Stimulated activated CD4-positive, alpha-beta T cell treated with anti-CD3 and anti-CD28 coated beads, Interleukin-1b, Interleukin-23, amount 100 ng/mL, for 1 hour (primary cell): ENCODE measurements at places on chromosomes 4 and X.

GRCh38 chrX:149131774-149132173, 373.3 kb downstream of the IDS start:
- no peak for DNase-seq

GRCh38 chrX:123959281-123960063, 2.0 kb upstream of the STAG2 start:
- no peak for DNase-seq

- no peak for DNase-seq
Observed at GRCh38 chrX:25674776-25675175, 463.4 kb upstream of the MAGEB18 start.

GRCh38 chr4:154456240-154456639, 35.4 kb downstream of the DCHS2 start:
- DNase-seq = no peak

DNA sequence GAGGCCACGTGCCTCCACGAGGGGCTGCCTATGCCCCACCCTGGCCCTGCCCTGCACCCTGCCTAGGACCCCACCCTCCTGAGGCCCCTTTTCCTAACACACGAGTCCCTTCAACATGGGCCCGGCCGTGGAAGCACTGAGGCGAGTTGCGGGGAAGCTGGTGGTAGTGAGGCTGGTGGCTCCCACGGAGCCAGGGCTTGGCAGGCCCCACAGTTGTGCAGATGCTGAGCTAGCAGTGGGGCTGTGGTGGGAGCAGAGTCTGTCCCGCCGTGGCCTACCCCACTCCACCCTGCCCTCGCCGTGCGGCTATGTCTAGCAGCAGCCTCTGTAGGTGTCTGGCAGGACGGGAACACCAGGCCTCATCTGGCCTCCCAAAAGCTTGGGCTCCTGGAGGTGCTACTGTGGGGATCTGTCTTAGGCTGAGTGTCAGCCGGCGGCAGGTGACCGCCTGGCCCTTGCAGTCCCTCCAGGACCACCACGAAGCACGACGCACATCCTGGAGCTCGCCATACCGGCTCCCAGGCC, 18.8 kb downstream of the TACC3 start:
- DNase-seq = no peak

DNA sequence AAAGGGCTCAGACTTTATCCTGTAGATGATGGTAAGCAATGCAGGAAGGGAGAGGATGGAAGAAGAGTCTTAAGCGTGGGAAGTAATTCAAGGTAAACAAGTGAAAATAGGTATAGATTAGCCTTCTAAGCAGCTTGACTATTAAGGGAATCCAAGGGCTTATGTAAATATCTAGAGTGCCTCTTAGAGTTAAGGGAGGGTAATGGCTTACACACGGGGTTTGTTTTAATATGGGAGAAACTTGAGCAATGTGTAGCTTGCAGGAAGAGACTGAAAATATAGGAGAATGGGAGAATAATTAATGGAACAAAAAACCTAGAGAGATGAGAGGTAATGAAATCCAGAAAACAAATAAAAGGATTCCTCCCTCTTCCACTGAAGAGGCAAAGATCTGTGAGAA, 12.8 kb upstream of the SAP30 start:
- no peak for DNase-seq

DNA sequence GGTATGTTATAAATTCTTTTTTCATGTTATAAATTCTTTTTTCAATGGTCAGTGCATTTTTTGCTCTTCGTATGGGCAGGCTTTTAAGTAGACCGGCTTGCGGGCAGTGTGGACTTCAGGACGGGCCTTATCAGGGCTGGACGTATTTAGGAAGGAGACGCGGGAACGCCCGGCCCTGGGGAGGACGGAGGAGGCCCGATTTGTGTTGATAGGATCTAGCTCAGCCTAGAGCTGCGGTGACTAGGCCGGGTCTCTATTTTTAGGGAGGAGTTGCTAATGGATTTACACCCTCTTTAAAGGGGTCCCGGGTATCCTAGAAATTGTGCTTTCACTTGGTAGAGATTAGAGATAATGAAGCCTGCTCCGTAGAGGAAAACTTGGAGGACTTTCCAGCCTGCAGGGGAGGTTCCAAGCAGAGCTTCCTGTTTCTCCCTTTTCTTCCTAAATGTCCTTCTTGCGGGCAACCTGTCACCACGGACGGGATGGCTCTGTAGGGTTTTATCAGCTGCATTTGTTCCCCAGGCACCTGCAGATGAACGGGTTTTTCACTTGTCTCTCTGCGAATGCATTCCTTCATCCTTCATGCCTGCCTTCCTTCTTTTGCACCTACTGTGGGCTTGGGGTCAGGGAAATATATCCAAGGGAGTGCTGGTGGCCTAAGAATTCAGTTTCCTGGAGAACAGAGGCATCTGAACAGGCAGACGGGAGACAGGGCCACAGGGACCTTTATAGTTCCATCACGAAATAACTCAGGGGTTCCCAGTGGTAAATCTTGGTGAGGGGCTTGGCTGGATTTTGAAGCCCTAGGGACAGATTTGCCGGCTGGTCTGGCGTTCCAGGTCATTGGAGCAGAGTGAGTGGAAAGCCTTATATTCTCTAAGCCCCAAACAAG, 1.4 kb downstream of the CD99 start:
- DNase-seq = no peak

GRCh38 chr4:6291784-6292297, 22.2 kb downstream of the WFS1 start:
- DNase-seq = no peak

- DNase-seq = no peak
Observed at GRCh38 chrX:16826207-16826606, 39.9 kb downstream of the TXLNG start.

GRCh38 chrX:69145714-69146113, 19.5 kb downstream of the PJA1 start:
- DNase-seq = no peak

DNA sequence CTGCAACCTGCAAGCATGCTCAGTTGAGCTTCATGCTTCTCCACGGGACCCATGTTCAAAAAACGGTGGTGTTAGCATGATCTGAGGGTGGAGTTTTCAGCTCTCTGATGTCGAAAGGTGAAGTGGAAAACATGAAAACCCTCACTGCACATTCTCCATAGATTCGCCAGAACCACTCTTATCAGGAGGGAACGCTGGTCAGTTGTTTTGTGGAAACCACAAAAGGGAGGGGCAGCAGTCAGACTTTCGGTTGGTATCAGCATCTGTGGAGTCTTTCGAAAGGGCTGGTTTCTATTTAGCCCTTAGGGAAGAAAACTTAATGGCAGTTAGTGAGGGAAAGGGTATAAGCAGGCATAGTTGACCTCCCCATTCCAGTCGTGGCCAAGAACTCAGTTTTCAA, 12.6 kb downstream of the PPA2 start:
- no peak for DNase-seq

GRCh38 chrX:64204701-64205440, 637 bp downstream of the AMER1 start:
- DNase-seq = no peak

DNA sequence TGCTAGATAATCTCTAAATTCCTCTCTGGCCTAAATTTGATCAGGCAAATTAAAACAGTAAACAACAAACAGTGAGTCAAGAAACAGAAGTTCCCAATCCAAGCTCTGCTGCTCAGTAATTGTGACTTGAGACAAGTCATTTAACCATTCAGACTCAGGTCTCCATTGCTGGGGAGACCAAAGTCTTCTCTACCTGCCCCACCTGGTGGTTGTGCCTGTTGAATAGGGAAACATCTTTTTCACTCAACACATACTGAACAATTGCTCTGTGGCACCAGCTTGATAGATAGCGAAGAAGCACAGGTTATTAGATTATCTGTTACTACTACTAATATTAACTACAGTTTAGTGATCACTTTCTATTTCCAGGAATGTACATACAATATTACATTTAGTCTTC, 112.1 kb upstream of the EOLA2 start:
- no peak for DNase-seq

DNA sequence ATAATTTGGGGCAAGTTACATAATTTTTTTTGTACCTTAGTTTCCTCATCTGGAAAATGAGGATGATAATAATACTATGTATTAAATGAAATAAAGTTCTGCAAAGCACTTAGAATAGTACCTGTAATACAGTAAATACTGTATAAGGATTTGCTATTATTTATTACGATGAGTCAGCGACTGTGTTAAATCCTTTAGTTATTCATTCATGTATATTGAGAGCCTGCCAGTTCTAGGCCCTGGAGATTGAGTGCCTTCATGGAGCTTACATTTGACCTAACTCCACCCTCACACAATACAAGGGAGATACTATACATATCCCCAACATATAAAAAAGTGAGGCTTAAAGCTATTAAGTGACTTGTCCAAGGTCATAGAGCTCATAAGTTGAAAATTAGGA, 67.0 kb upstream of the CITED1 start:
- DNase-seq = no peak

DNA sequence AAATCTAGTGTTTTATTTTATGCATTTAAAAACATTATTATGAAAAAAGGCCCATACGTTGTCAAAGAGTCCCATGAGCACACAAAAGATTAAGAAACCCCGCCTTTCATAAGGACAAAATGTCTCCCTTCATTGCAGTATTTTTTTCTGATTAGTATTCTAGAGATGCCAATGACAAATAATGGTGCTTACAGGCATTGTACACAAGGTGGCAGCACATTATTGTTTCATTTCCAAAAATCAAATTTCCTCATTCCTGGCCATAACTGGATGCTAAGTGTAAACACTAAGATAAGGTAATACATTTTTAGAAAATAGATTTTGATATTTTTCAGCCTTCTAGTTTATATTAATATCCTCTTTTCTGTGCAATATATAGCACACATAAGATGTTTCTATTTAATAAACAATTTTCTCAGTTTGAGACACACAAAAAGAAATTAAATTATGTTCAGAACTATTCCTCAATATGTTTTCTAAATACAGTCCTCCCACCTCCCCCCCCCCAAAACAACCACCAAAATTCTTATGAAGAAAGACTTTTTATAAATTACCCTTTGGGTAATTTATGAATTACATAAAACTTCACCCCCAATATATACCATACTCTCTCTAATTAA, 47.7 kb downstream of the TIGD2 start:
- no peak for DNase-seq

- DNase-seq = no peak
Observed at GRCh38 chr4:113738251-113738650, 23.3 kb downstream of the CAMK2D start.

DNA sequence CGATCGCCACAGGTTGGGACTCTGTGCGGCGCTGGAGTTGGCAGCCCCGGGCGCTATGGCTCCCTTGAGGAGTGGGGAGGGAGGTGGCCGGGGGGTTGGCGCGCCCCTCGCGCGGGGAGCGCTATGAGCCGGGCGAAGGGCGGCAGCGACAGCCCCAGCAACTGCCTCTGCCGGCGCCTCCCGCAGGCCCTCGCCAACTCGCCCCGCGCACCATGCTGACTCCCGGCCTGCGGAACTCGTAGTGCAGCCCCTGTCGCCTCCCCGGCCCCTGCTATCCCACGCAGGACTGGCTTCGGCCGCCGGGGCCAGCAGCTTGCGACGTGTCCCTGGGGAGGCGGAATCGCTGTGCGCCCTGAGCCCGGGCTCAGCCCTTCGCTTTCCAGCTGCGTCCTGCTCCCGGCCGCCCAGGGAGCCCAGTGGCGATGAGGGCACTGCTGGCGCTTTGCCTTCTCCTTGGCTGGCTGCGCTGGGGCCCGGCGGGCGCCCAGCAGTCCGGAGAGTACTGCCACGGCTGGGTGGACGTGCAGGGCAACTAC, 415 bp downstream of the SHISA3 start:
- DNase-seq = no peak

- DNase-seq = no peak
Observed at GRCh38 chrX:136963973-136964372, 69.8 kb downstream of the GPR101 start.

- DNase-seq = no peak
Observed at GRCh38 chr4:83009529-83009928, 1.1 kb downstream of the LIN54 start.

DNA sequence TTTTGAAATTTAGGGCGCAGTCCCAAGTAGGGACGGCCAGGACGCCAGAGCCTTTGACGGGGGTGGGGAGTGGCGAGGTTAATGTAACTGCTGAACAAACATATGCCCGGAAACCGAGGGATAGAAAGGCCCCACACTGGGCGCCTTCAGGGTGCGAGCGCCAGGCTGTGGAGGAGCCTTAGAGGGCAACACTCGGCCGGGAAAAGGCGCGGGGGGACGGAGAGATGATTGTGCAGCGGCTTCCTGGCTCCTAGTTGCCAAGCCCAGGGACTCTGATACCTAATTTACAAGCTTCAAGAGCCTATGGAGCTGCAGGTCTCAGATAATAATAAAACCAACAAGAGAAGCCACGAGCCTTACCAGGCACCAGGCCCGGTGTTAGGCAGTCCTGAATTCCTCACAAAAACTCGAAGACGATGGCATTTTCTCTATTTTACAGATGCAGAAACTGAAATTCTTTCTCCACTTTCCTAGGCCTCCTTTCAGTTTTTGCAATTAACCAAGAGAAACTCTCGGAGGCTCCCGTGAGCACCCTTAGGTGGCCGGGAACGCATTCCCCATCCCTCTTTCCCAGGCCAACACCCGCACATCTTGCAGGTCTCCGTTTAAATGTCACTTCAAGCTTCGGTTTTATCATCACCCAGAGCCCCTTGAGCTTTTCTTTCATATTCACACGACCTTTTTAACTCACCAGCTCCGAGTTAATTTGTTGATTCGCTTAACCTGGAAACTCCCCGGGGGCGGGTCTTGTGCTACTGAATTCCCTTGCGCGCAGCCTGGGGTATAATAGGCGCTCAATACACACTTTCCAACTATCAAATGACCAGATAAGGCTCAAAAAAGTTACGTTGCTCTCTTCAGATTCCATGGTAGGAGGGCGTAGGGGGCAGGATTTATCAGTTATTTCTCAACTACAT, 6.4 kb upstream of the GSX2 start:
- DNase-seq = no peak

GRCh38 chr4:77917601-77918000, 55.0 kb downstream of the MRPL1 start:
- DNase-seq = no peak
